Testis (tissue), 5 donors: ENCODE measurements at places on chromosomes 6 and 20. TPM values are rescaled to one million over a fixed set of nuclear protein-coding genes. Genes with fewer than 3 reads are reported as not detected.

TGM3 gene
- total RNA-seq: 2.6 TPM

GRCh38 chr6:37919417-37920157 lies 100.1 kb downstream of the ZFAND3 start:
- H3K36me3 ChIP-seq: no peaks in the 10 kb centered on the region
- H3K4me3 ChIP-seq: no peak overlapping the region
- DNase-seq: no peak
- no peaks in the 10 kb centered on the region for H3K4me1 ChIP-seq
- no peaks in the 10 kb centered on the region for H3K27me3 ChIP-seq

GRCh38 chr20:17747431-17747846 lies 47.7 kb downstream of the BANF2 start:
- no peak overlapping the region for H3K4me3 ChIP-seq
- H3K27ac ChIP-seq: no peak overlapping the region
- H3K4me1 ChIP-seq: no peaks in the 10 kb centered on the region
- DNase-seq: no peak
- H3K27me3 ChIP-seq: no peaks in the 10 kb centered on the region

SOX18 gene
- 17.1 TPM for total RNA-seq

DNA sequence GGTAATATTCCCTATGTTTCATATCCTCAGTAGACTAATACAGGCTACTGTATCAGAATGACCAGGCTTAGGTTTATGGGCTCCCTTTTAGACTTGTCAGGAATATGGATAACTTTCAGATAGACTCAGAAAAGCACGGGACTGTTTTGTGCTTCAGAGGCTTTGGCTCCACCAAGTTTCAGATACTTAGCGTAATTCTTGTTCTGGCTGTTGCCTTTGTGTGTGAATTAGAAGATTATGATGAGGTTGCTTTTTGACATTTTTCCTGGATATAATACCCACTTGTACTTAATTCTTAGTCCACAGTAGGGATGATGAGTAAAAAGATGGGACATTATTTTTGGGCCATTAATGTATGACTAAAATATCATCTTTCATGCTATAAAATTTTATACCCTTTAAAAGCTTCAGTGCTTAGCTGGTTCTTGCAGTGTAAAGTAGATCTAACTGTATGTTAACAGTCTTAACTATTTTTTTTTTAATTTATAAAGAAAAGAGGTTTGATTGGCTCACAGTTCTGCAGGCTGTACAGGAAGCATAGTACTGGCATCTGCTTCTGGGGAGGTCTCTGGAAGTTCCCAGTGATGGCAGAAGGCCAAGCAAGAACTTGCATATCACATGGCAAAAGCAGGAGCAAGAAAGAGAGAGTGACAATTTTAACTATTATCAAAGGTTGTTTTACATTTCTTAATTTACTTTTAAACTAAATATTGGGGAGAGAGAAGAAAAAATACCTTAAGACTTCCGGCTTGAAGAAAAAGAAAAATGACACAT lies 120.7 kb downstream of the ZFAND3 start:
- peak; percentile 81 for DNase-seq
- H3K27ac ChIP-seq: peak overlapping the region; percentile 46
- no peak overlapping the region for H3K4me3 ChIP-seq
- H3K36me3 ChIP-seq: no peaks in the 10 kb centered on the region
- peaks cover 29% of the 10 kb centered on the region for H3K4me1 ChIP-seq

CTNNBL1 gene
- 61.0 TPM for total RNA-seq
